ENCODE measurements at places on chromosomes 16 and 17. TPM values are rescaled to one million over a fixed set of nuclear protein-coding genes. Genes with fewer than 3 reads are reported as not detected.

The IKZF3 gene
- polyA plus RNA-seq: 0.23 TPM

The LRRC36 gene
- polyA plus RNA-seq: 4.6 TPM

The KRT36 gene
- not detected for polyA plus RNA-seq

- no peak for DNase-seq
These were observed 24.2 kb downstream of the CIBAR2 start for GRCh38 chr16:85087899-85088569.

The GNG13 gene
- 0.41 TPM for polyA plus RNA-seq

- DNase-seq: no peak
These were observed 56.7 kb downstream of the CEP112 start for GRCh38 chr17:66135219-66135618.

The EPOP gene
- polyA plus RNA-seq: 1.8 TPM

GRCh38 chr16:85202051-85202601 lies 89.9 kb upstream of the CIBAR2 start:
- no peak for DNase-seq

DNA sequence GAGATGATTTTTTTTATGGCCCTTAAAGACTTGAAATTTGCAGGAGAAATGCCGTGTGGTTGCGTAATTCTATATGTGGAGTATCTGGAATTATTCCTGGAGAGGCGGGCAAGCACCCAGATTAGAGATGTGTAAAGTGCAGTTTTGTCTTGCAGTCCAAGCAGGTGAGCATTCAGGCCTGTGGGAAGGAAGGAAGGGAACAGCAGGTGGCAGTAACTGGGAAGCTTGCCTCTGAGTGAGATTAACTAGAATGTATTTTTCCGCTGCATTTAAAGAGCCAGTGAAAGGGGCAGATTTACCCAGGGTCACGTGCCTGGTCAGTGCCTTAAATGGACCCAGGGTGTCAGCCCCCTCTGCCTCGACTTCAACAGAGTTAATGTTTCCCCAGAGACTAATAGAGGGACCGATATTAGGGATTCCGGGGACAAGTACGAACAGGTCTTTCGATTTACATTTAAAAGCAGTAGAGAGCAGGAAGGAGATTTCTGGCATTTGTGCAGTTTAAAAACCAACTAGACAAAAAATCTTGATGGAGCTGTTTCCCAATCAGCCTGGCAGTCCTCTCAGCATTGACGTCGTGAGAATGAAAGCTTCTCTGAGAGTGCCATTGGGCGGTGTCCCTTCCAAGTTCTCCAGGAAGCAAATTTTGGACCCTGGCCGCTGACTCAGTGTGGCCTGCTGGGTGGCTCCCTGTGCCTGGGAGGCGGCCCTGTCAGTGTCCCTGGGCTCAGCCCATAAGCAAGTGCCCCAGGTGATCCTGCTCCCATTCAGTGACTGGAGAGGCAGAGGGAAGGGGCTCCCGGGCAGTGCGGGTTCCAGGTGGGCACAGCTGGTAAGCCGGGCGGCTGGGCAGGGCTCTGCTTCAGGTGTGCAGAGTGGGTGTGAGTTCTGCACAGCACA lies 38.2 kb downstream of the KSR1 start:
- no peak for DNase-seq
